Activated CD4-positive, CD25-positive, alpha-beta regulatory T cell (primary cell): ENCODE measurements at places on chromosomes 1 and 21.

DNA sequence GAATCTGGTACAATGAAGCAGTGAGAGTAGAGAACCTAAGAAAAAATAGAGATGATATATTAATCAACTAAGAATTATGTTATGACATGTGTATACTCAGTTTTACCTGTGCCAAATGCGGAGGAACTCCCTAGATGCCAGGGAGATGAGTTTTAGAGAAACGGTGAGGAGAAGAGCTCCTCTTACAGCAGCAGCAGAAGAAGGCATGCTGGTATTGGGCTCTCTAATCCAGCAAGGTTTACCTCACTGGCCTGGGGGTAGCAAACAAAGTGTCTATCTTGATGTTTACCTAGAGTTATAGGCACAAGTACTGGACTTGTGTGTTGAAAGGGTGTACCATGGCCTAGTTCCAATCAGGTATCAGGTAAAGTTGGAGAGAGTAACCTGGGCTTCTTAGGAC is 28.9 kb upstream of the DEPDC1 start:
- no peak for DNase-seq

DNA sequence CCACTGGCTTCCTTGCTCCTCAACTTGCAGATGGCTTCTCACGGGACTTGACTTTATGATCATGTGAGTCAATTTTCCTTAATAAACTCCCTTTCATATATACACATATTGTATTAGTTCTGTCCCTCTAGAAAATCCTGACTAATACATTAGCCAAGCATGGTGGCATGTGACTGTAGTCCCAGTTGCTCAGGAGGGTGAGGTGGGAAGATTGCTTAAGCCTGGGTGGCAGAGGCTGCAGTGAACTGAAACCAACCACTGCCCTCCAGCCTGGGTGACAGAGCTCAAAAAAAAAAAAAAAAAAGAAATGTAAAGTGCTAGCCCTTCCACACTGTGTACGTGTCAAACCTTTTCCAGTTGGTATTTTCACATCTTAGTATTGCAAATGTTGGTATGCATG is 857.0 kb downstream of the LTN1 start:
- DNase-seq, result no peak

DNA sequence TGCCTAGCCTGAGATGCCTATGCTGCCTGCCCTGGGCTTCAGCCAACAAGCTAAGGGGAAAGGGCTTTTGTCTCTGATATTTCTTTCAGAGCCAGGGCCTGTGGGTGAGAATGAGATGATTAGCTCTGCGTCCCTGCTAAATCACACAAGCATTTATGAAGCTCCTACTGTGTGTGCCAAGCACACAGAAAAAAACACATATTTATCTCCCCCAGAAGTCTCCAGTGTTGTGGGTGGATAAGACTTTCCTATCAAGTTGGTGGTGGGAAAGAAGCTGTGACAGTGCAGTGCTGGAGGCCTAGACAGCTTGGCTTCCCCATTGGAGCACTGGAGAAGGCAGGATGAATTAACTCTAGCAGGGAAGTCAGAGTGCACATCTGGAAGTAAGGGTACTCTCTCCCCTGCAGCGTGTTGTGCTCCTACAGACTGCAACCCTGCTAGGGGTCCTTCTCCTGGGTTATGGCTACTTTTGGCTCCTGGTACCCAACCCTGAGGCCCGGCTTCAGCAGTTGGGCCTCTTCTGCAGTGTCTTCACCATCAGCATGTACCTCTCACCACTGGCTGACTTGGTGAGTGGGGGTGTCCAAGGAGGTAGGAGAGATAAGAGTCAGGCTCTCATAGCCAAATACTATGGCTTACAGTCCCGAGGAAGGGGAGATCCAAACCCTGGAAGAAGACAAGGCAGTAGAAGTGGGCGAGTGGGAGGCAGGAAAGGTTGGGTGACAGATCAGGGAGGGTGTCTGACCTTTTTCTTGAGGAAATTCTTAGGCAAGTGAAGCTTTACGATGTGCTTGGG is 1.7 kb downstream of the SLC50A1 start:
- no peak for DNase-seq

DNA sequence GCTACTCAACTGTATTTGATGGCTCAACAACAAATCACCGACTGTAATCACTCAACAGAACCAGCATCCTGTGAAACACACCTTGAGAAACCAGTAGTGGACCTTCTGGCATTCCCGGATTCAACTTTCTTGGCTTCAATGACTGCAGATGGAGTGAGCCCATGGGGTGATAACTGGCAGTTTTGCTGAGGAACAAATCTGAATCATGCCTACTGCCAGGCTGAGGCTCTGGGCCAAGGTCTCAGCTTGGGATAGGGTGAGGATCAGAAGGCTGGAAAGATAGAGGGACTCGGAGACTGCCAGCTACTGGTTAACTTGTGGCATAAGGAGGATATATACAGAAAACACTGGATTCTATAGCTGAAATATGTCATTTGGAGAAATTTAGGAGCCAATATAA is 63.5 kb upstream of the DIRAS3 start:
- DNase-seq, result no peak

GRCh38 chr1:175388285-175388684 is 195.7 kb upstream of the KIAA0040 start:
- no peak for DNase-seq

DNA sequence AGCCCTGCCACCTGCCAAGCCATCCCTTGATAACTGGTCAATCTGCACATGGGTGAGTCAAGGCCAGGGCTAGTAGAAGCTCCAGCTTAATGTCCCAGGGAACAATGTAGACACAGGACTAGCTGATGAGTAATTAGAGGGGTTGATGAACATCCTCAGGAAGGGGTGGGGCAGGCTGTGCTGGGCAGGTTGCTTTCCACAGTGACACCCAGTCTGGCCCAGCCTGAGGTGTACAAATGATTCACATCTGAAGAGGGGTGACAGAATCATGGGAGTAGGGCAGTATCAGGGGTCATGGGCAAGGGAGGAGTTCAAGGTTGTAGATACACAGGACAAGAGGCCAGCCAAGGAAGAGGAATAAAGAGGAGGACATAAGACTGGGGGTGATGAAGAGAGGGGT is 4.3 kb downstream of the LPAR3 start:
- no peak for DNase-seq

GRCh38 chr1:232369451-232370296 is 260.3 kb downstream of the SIPA1L2 start:
- DNase-seq, result no peak

GRCh38 chr1:170410401-170411166 is 121.4 kb upstream of the GORAB start:
- no peak for DNase-seq

- no peak for DNase-seq
These were observed 14.1 kb upstream of the KIAA0040 start for GRCh38 chr1:175206687-175207086.

DNA sequence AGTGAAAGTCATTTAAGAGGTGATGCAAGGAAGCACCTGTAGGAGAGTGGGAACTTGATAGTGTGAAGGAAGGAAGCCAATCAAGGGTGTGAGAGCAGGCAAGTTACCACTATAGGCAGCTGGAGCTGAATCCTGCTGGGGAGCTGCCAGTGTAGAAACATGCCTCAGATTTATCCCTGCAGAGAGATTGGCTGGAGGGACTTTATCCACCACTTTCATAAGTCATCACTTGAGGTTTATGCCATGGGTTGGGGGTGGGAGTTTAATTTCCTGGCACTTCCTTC is 443.6 kb downstream of the PLPP3 start:
- no peak for DNase-seq

GRCh38 chr21:37415939-37416338 is 49.4 kb downstream of the DYRK1A start:
- no peak for DNase-seq

GRCh38 chr1:179127163-179127895 is 45.5 kb downstream of the TOR3A start:
- no peak for DNase-seq

- DNase-seq, result no peak
These were observed 53.9 kb downstream of the PHC2 start for GRCh38 chr1:33377013-33377412.
